ENCODE measurements at places on chromosomes 2 and 18.

GRCh38 chr2:239024226-239024625 lies 176.3 kb downstream of the TWIST2 start:
- DNase-seq, result no peak

GRCh38 chr2:9158786-9159779 lies 47.5 kb upstream of the ASAP2 start:
- DNase-seq, result no peak

GRCh38 chr2:215020283-215020682 lies 118.1 kb downstream of the ABCA12 start:
- no peak for DNase-seq

DNA sequence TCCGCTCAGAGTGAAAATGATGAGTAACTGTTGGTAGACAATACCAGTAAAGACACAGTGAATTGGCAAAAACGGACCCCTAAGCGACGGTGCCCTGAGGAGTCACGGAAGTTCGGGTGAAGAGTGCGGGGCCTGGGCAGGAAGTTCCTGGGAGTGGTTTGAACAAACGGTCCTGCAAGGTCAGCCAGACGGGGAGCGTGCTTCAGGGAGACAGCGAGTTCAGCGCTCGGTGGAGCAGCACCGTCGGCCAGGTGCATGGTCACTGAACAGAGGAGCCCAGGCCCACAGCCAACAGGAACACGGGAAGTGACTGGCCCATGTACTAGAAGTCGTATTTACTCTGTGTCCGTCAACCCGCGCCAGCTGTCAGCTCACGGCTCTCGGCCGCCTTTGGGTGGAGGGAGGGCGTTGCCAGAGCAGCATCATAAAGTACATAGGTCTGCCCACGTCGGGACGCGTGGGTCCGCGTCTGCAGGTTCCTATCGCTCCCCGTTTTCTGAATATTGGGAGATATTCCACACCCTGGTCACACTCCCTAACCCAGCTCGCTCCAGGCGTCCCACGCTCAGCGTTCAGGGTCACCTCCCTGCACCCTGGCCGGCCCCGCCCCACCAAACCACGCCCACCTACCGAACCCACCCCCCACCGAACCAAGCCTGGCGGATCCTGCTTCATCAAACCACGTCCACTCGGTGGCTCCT lies 75.6 kb upstream of the UXS1 start:
- peak; percentile 57 for DNase-seq

DNA sequence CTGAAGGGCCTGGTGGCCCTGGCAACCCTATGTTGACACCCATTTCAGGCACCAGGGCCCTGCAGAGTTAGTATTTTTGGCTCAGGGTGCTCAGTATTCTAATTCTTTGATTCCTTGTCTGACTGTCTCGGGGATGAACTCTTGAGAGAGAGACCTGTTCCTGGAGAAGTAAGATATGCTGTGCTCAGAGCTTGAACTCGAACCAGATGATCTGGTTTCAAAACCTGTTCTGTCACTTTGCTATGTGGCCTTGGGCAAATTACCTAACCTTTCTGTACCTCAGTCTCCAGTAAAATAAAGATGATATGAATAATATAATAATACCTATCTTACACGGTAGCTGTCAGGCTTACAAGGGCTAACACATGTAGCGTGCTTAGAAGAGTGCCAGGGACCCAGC lies 294.2 kb downstream of the DYSF start:
- no peak for DNase-seq

DNA sequence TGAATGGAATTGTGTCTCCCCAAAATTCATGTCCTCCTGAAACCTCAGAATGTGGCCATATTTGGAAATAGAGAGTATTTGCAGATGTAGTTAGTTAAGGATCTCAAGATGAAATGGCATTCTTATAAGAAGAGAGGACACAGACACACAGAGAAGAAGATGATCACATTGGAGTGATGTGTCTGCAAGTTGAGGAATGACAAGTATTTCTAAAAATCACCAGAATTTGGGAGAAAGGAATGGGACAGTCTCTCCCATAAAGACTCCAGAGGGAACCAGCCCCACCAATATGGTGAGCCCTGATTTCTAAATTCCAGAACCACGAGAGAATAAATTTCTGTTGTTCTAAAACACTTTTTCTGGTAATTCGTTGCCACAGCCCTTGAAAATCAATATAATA lies 166.3 kb downstream of the C1D start:
- no peak for DNase-seq

DNA sequence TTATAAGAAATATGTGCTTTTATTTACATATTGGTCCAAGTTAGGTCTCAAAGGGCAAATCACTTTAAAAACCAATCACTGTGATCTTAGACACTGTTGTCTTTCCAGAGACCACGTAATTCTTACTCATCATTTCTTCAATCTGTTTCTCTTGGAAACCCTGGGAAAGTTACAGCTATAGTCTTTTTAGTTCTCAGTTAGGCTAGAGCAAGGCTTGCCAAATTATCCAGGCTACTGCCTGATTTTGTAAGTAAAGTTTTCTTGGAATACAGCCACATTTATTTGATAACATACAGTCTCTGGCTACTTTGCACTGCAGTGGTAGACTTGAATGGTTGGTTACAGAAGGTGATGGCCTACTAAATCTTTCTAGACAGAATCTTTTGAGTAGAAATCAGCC lies 106.0 kb downstream of the KIAA1328 start:
- DNase-seq, result no peak

- no peak for DNase-seq
These were observed 1.4 kb upstream of the PLEK start for GRCh38 chr2:68363721-68364120.

GRCh38 chr2:223976635-223977226 lies 19.5 kb downstream of the MRPL44 start:
- DNase-seq, result no peak

DNA sequence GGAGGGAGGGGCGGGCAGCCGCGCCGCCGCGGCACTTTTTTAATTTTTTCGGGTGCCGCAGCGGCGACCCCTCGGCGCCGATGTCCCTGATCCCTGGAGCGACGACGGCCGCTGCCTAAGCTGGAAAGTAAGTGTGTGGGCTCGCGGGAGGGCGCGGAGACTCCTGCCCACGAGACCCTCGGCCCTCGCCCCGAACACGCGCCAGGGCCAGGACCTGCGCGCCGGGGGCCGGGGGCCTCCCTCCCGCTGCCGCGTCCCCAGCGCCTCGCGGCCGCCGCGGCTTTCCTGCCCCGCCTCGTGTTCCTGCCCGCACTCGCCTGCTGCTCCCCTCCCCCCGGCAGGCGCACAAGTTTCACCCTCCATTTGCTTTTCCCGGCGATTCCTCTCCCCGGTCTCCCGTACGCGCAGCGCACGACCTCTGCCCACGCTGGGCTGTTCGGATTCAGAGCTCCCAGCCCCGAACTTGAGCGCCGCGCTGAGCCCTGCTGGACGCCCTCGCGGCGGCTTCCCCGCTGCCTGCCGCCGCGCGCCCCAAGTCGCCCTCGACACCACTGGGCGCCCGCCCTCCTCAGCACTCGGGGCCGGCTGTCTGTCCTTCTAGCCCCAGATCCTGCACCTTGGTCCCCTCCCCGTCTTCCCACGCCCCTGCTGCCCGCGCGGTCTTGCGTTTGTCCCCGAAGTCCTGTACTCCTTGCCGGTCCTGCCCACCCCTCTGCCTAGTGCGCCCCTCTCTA lies 507 bp downstream of the PKP4 start:
- DNase-seq, result peak; percentile 20

GRCh38 chr18:75727456-75727855 lies 300.0 kb upstream of the SMIM21 start:
- DNase-seq, result peak; percentile 38

DNA sequence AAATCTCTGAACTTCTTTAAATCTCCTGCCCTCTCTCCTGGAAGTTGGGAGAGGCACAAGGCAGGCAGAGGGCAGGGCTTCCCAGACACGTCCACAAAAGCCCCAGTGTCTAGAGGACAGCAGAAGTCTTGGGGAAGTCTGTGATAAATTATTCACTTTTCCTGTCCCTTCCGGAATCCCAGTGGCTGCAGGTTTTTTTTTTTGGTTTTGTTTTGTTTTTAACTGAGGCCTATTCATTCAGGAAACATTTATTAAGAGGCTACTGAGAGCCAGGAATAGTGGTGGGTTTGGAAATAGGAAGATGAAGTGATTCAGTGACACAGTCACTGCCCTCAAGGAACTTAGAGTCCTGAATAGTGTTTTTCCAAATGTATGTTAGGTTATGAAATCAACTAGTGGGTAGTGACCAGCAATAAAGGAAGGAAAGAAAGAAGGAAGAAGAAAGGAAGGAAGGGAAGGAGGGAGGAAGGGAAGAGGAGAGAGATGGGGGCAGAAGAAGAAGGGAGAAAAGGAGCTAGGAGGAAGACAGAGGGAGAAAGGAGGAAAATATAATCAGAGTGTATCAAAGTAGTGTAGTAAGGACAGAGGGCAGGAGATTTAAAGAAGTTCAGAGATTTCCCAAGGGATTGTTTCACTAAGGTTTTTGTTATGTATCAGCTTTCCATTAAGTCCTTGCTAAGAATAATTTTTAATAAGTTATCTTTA lies 98.9 kb upstream of the ZFP36L2 start:
- DNase-seq, result no peak

DNA sequence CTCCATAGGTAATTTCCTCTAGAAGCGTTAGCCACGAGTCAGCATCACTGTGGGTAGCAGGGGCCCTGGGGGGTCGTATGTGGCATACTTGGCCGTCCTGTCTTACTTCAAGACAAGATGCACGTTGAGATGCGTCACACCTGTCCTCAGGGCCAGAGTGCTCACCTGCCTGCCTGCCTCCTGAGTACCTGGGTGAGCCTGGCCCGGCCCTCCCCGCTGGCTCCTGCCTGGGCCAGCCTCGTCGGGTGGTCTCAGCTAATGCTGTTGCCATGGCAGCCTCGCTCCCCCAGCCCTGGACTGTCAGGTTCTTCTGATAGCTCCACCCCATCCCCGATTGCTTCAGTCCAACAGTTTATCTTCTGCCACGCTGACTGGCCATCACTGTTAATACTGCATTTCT lies 232.4 kb downstream of the GBX2 start:
- DNase-seq, result no peak

DNA sequence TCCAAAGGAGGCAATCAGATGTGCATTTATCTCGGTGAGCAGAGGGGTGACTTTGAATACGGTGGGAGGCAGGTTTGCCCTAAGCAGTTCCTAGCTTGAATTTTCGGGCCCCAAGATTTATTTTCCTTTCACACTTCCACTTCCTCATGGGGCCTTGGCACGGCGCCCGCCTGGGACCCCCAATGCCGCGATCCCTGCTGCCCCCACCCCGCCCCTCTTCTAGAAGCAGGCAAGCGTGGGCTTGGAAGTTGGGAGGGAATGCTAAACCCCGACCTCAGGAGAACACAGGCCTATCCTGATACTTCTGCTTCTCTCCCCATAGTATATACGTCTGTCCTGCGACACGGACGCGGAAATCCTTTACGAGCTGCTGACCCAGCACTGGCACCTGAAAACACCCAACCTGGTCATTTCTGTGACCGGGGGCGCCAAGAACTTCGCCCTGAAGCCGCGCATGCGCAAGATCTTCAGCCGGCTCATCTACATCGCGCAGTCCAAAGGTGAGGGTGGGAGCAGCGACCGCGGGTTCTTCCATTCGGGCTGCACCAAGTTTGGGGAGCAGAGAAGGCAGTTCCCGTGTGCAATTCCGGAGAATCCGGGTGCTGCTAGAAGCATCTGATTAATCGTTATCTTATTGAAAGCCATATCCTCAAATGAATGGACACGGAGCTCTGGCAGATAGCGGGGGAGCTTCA lies 21.6 kb downstream of the TRPM8 start:
- DNase-seq, result no peak

DNA sequence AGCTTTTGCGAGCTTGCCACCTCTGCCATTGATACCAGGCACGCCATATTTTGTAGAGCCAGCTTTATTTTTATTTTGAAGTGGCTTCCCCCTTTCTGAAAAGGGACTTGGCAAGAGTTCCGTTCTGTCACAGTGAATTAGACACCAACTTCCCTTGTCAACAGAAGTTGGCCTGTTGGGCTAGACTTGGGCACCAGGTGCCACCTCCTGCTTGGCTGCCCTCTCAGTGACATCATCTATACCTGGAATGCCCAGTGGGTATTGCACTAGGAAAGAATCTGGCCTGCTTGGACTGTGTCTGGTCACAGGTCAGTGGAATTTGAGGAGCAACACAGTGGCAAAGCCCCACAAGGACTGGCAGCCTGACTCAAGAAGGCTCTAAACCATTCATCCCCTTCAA lies 101.0 kb downstream of the BCL2L11 start:
- DNase-seq, result no peak
